Thyroid gland (tissue), 4 donors: ENCODE measurements at places on chromosomes 5 and 9. TPM values are rescaled to one million over a fixed set of nuclear protein-coding genes. Genes with fewer than 3 reads are reported as not detected.

- H3K4me3 ChIP-seq, result no peak overlapping the region
- no peak overlapping the region for H3K27ac ChIP-seq
- no peaks in the 10 kb centered on the region for H3K36me3 ChIP-seq
- H3K27me3 ChIP-seq, result no peaks in the 10 kb centered on the region
Observed at GRCh38 chr9:130994135-130995085, 14.6 kb upstream of the LAMC3 start.

GRCh38 chr9:127626752-127627493 lies 14.8 kb downstream of the STXBP1 start:
- no peak for DNase-seq
- H3K36me3 ChIP-seq, result no peaks in the 10 kb centered on the region
- peaks cover 13% of the 10 kb centered on the region for H3K4me1 ChIP-seq

- no peaks in the 10 kb centered on the region for H3K27me3 ChIP-seq
- no peak for DNase-seq
- H3K27ac ChIP-seq, result no peak overlapping the region
- no peak overlapping the region for H3K4me3 ChIP-seq
- H3K4me1 ChIP-seq, result no peaks in the 10 kb centered on the region
- no peaks in the 10 kb centered on the region for H3K36me3 ChIP-seq
Observed at GRCh38 chr9:86764221-86764624, 183.1 kb downstream of the GAS1 start.

DNA sequence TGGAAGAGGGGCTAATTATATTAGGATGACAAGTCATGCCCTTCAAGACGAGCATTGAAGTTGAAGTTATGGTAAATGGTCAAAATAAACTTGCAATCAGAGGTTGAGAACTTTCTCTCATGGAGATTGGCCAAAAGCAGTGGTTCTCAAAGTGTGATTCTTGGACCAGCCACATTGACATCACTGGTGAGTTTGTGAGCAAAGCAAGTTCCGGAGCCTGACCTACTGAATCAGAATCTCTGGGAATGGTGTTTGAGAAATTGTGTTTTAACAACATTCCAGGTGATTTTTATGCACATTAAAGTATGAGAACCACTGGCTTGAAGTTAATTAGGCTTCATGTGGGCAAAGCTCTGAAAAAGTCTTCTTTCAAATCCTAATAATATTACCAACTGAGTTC lies 403.5 kb downstream of the ZSWIM6 start:
- no peaks in the 10 kb centered on the region for H3K4me1 ChIP-seq
- no peak overlapping the region for H3K4me3 ChIP-seq
- no peak overlapping the region for H3K27ac ChIP-seq
- no peak for DNase-seq
- no peaks in the 10 kb centered on the region for H3K27me3 ChIP-seq

TAF9 gene
- total RNA-seq, result 41.1 TPM

PLK2 gene
- total RNA-seq, result 34.9 TPM

DNAI1 gene
- total RNA-seq, result 0.81 TPM

MLANA gene
- total RNA-seq, result not detected

PAIP1 gene
- 97.4 TPM for total RNA-seq
